ENCODE measurements at places on chromosomes 5 and 9.
A peak's percentile ranks its signal among the peaks of the same experiment; 100 is the strongest.

- DNase-seq: no peak
Observed at GRCh38 chr9:72728031-72728770, 206.8 kb downstream of the TMC1 start.

DNA sequence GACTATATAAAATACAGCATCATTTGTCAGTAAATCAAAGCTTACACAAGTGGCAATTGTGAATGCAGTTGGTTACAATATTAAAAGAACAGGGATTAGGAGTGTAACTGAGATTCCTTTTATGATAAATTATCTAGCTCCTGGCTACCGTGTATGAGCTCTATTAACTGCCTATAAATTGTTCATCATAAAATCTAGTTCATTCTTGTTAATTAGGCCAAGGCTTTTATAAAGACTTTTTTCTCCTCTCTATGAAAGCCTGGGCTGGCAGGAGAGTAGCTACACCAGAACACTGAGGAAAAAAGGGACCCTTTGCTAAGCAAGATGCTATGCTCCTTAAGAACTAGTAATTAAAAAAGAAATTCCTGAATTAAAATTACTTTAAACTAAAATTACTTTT, 132.4 kb upstream of the MEF2C start:
- peak; percentile 8 for DNase-seq

DNA sequence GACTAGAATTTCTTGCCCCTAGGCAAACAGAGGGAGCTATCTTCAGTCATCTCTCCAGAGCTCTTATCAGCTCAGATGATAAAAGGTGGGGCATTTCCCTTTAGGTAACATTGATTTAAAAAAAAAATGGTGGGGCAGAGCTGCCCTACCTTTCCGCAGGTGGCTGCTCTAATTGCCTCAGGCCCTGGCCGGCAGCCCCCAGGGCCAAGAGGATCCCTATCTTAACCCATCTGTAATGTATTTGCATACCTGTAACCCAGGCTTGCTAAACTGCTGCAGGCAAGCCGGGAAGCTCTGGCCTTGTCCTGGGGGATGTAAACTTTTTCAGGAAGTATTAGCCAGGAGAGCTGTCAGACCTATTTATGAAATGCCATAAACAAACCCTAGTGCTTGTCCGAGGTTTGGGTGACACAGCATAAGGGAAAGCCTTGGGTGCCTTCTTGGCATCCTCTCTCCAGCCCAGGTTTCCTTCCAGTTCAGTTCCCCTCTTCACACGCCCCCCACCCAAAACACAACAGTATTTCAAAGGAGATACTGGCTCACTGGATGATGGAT, 20.9 kb upstream of the ZSWIM6 start:
- DNase-seq: no peak

DNA sequence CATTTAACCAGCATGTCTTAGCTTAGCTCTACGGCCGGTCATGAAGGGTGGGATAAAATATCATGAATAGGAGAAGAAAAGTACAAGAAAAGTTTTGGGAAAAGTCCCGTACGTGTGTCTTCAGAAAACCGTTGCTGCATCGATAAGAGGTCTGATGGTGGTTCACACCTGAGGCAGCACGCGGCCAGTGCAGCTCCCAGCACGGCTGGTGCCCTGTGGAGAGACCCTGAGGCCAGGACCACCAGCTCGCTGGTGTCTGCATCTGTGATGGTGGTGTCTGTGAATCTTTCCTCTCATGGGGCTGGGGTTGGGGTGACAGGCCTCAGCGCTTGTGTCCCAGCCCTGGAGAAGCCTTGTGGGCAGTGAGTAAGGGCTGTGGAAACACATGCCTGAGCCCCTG, 148.9 kb upstream of the IRX4 start:
- no peak for DNase-seq

GRCh38 chr9:87650611-87651295, 75.2 kb upstream of the CTSL start:
- no peak for DNase-seq

- DNase-seq: peak; percentile 90
Observed at GRCh38 chr5:143108498-143109128, 294.9 kb downstream of the NR3C1 start.

DNA sequence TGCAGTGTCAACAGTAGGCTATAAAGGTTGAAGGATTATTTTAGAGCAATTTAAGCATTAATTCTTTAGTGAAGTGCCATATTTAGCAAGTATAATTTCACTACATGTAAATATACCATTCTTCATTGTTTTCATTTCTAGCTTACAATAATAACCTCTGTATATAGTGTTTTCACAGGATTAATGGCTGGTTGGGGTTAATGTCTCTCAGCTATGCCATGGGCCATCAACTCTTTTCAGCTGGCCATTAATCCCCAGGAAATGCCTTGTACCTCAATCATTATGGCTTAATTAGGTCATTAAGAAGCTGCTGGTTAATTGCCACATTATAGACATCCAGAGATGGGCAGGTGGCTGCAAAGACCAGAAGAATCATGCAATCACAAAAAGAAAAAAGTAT, 715.1 kb downstream of the MAT2B start:
- peak; percentile 0 for DNase-seq

Measured in NCI-H1105 treated with DMSO at 0.1 percent for 48 hours (cell line).